ENCODE measurements at places on chromosomes 6 and 20.

DNA sequence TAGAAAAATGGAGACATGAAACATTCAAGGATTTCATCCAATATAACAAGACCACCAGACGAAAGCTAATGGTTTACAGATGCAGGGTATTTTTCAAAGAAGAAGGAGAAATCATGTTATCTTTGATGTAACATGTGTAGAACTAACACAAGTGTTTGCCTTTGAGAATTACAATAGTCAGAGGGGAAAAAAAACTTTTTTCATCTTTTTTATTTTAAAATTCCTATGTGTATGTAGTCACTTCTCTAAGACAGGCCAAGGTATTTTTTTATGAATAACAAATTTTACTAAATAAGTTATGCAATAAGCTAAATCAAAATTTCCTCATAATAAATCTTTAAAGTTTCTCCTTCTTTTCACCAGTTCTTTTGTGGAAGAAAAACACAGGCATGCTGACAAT, 161.4 kb downstream of the PDE7B start:
- DNase-seq: no peak

DNA sequence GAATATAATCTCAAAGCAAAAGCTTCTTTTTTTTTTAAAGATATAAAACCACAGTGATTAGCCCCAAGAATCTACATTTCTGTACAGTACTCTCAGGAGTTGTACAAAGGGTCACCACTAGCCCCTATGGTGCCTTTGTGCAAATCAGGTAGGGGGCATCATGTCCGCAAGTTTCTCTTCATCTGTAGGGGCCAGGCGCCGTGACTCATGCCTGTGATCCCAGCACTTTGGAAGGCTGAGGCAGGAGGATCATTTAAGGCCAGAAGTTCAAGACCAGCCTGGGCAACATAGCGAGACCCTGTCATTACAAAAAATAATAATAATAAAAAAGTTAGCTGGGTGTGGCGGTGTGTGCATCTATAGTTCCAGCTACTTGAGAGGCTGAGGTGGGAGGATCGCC, 63.9 kb downstream of the ZMYND8 start:
- DNase-seq: no peak

GRCh38 chr6:152054441-152054840, 247.0 kb downstream of the ESR1 start:
- no peak for DNase-seq

DNA sequence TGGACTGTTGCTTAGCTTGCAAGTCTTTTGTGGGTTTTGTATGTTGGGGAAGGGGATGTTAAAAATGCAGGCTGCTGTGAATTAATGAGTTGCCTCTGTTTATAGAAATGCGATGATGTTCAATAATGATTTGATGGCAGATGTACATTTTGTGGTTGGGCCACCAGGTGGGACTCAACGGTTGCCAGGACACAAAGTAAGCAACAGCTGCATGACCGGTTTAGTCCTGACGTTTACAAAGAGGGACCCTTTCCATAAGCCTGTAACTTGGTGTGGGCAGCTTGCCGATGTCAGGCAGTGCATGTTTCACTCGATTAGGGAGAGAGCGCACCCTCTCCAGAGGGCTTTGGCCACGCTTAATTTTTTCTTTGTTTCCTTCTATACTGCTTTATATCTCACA, 1.3 kb downstream of the BTBD3 start:
- DNase-seq: no peak

GRCh38 chr20:2264118-2264517, 31.7 kb upstream of the TGM3 start:
- DNase-seq: no peak

DNA sequence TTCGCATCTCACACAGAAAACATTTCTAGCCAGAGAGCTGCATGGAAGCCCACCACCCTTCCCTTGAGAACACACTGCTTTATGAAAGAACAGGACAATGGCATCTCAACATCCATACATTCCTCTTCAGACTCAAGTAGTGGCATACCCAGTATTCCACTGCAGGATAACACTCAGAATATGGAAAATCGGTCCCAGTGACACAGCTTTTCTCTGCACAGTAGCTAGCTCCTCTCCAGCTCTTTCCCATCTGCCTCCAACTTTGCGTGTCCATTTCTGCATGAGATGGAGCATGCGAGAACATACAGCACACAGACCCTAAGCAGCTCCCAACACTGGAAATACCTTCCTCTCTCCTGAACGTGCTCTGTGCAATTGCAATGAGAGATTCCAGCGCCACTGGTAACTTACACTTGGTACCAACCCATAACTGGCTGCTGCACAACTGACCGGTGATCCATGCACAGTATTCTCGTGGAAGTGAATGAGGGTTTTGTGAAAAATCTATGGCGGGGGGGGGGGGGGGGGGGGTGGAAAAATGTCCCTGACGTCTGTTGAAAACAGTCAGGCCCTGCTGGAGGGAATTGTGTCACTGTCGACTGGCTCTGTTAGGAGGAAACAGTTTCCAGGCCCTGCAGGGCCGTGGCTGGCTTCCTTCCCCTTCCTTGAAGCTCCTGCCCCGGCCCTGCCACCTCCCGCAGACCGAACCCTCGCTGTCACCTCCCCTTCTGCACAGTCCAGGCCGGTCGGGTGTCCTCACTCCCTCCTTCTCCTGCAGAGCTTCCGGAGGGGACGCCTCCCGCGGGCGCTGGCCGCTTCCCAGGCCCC, 265.9 kb upstream of the QKI start:
- no peak for DNase-seq

DNA sequence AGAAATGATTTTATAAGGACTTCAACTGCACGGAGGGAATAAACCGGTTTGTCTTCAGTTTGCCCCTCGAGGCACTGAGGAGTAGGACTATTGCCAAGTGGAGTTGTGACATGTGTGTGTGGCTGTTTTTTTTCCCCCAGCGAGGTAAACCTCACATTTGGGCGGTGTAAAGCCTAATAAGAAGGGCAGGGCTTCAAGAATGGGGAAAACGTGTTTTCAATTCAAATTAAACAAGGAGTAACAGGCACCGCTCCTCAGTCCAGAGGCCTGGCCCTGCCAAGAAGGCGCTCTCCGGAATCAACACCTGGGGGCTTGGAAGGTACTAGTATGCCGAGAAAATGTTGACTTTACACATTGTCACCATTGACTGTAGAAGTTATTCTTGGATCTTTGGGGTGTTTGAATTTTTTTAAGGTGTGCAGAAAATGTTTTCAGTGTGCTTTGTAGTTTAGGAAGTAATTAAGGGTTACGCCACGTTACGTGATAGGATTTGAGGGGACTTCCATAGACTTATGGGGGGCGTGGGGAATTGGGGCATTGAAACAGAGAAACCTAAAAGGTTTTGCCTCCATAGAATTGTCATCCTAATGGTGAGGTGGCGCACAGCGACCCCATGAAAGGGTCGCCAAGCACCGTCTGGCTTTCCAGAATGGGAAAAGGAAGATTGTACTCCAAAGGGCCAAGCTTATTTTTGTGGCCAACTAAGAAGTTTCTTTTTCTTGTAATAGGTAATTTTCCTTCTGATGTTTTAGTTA, 791 bp downstream of the ADGRG6 start:
- DNase-seq: no peak

DNA sequence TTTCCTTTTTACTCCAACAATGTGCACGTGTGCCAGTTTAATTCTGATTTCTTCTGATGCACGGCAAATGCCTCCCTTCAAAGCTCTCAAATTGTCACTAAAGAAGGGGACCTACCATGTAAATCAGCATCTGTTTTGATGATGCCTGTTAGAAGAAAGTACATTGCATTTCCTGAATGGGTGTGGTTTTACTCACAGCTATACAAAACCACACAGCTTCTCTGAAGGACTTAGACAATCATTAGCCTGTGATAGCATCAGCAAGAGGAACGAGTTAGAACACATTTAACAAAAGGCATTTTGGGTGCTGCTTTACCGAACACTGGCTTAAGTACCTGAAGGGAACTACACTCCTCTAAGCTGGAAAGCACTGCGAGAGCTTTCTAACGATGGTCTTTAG, 109.4 kb downstream of the ATXN1 start:
- DNase-seq: no peak

DNA sequence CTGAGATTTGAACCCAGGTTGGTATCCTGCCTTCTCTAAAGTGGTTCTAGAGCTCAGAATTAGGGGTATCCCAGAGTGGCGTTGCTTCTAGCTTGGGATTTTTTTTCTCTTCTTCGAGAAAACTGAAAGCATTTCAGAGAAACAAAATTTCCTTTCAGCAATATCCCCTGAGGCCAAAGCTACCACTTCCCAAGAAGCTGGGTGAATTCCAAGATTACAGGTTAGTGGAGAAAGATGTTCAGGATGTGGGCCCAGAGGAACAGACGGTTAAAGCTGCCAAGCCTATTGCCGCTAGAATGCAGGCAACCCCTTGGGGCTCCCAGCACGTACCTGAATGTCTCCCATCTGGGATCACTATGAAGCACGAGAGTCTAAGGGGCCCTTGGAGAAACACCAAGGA, 134.1 kb downstream of the FOXO3 start:
- no peak for DNase-seq

GRCh38 chr20:17066902-17067301, 159.9 kb upstream of the PCSK2 start:
- DNase-seq: no peak

GRCh38 chr6:143349530-143349929, 101.0 kb downstream of the ADAT2 start:
- DNase-seq: no peak
